ENCODE measurements at places on chromosomes 7 and 10.

GRCh38 chr10:107011105-107011504 lies 153.4 kb downstream of the SORCS1 start:
- no peak for DNase-seq

DNA sequence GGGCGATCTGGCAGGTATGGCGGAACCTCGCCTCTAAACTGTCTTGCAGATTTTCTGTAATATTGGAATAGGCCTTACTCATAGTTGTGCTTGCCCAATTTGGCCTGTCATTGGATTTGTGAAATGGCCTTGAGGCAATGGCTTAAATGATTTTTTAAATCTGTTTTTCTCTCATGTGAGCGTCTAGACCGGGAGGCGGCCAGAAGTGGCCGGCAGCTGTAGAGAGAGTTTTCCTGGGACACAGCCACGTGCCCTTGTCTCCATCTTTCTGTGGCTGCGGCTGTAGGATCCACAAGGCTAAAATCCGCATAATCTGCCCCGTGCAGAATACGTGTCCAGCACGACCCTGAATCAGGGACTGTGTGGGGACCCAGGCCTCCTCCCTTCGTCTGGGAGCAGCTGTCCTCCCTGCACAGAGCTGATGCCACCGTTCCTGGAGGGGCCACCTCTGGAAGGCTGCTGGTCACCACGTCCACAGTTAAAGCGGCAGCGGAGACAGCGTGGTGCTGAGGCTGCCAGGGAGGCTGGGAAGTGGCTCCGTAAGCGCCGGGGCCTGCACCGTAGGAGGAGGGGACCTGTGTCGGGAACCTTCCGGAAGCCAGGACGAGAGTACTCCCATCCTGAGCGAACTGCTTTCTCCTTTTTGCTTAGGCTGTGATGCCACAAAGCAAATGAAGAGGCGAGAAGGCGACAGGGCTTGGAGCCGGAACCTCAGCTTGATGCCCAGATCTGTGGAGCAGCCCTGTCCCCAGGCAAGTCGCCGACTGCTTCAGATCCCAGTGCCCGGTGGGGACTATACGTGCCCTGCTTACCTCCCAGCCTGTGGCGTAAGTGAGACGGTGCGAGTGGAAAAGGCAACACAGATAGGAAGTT lies 99.8 kb downstream of the DYNC2I1 start:
- no peak for DNase-seq

- DNase-seq, result no peak
Observed at GRCh38 chr10:132328106-132328505, 3.9 kb upstream of the LRRC27 start.

- DNase-seq, result no peak
Observed at GRCh38 chr7:115516341-115516740, 514.2 kb downstream of the TFEC start.

- no peak for DNase-seq
Observed at GRCh38 chr10:115028419-115028818, 64.7 kb upstream of the ATRNL1 start.

GRCh38 chr10:61411706-61412105 lies 41.5 kb downstream of the TMEM26 start:
- no peak for DNase-seq

- DNase-seq, result no peak
Observed at GRCh38 chr7:135263321-135263970, 29.8 kb downstream of the STRA8 start.

GRCh38 chr10:71265201-71265575 lies 52.8 kb downstream of the UNC5B start:
- DNase-seq, result no peak

DNA sequence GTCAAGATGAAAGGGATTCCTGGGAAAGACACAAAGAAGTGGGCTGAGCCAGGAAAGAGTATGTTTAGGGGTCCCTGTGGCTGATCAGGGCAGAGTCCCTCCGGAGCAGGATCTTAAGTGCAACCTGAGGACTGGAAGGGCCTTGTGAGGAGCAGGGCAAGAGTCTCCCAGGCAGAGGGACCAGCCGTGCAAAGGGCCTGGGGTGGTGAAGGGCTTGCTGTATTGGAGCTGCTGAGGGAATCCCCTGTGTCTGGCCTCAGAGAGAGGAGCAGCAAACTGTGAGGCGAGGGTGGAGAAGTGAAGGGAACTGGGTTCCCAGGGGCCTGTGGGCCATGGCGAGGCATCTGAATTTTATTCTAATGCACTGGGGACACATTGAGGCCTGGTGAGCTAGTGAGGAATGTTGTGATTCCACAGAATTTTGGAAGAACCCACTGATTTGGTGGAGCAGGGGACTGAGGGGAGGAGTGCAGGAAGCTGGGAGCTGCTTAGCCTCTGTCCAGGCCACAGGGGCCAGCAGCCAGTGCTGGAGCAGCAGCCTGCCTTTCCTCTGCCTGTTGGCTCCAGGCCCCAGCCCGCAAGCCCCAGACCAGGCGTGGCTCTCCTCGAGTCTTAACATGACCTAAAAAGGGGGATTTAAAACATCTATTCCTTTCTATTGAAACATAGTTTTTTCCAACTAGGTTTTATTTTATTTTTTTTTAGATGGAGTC lies 138.4 kb upstream of the IGFBP3 start:
- DNase-seq, result no peak

GRCh38 chr7:498678-499641 lies 20.7 kb downstream of the PDGFA start:
- no peak for DNase-seq

DNA sequence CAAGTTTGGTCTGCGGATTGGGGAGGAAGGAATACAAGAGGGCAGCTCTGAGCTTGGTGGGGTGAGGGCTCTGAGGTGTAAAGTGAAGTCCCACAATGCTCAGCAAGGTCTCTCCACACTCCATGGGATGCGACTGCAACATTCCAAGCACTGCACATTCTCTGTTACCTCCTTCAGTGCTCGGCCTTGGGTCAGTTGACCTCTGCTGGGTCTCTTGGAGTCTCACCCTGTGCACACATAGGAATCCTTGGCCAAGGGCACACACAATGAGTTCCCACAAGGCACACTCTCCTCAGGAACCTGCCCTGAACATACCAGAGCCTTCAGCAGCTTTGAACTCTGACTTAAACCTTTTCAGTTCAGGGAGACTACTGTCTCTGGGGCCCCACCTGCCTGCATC lies 2.4 kb upstream of the WDFY4 start:
- DNase-seq, result no peak
